ENCODE measurements at places on chromosomes 12 and 14.

GRCh38 chr12:123839826-123840225 is 77.7 kb downstream of the DNAH10 start:
- DNase-seq, result no peak

- DNase-seq, result no peak
Observed at GRCh38 chr12:78226763-78227162, 396.1 kb downstream of the NAV3 start.

DNA sequence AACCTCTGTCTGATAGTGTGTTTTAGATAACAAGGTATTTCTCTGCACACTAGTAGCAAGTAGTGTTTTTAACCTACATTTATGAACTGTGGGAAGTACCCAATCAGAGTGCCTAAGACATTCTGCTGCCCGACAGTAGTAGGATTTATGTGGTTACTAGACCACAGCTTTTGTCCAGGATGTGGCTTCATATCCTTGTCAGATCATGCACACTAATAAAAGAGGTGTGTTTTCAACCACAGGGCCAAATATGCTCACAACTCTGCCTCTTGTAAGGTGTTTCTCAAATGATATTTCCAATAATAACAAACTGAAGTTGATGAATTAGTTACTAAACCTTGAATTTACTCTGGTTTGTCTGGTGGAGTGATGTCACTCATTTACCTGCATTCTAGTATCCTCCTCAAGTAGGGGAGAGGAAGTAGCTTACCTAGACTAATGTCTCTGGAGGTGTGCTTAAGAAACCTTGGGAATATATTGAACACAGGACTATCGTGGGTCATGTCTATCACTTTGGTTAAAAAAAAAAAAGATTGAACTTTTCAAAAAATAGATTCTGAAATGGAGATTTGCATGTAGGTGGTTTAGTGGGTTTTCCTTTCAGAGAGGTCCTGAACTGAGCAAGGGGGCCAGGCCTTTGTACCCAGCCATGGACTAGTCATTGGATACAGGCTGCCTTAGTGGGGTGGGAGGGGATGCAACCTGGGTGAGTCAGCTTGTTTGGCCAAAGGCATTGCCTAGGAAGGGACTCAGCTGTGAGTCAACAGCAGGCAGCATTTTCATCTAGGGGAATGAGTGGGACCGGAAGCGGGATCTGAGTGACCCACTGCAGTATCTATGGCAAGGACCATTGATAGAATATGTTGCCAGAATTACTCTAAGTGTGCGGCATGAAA is 14.1 kb downstream of the FBXW8 start:
- DNase-seq, result peak; percentile 87

GRCh38 chr14:58801086-58801485 is 163.3 kb downstream of the DACT1 start:
- DNase-seq, result no peak

- DNase-seq, result no peak
Observed at GRCh38 chr12:3805077-3805476, 52.2 kb upstream of the CRACR2A start.

Data from urothelium cell line (cell line).